ENCODE measurements at places on chromosomes 7 and 10.
A peak's percentile ranks its signal among the peaks of the same experiment; 100 is the strongest.

DNA sequence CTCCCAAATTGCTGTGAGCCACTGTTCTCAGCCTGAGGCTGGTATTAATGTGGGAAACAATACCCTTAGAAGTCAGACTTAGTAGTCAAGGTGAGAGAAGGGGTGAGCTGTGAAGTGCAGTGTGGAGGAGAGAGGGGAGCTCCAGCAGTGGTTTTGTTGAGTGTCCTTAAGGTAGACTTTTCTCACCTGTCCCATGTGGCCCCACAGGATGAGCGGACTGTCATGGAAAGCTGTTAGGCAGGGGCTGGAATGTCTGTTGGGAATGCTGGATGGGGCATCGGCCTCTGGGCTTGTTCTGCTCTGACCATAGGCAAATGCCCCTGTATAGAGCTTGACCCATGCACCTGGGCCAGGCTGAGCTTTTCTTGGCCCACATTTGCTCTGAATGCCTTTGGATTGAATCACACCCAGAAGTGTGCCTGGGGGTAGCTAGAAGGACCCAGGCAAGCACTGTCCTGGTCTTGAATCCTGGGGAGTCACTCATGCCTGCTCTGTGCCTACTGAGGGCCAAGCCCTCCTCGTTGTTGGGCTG is 36.3 kb upstream of the SH2D4B start:
- DNase-seq = no peak

DNA sequence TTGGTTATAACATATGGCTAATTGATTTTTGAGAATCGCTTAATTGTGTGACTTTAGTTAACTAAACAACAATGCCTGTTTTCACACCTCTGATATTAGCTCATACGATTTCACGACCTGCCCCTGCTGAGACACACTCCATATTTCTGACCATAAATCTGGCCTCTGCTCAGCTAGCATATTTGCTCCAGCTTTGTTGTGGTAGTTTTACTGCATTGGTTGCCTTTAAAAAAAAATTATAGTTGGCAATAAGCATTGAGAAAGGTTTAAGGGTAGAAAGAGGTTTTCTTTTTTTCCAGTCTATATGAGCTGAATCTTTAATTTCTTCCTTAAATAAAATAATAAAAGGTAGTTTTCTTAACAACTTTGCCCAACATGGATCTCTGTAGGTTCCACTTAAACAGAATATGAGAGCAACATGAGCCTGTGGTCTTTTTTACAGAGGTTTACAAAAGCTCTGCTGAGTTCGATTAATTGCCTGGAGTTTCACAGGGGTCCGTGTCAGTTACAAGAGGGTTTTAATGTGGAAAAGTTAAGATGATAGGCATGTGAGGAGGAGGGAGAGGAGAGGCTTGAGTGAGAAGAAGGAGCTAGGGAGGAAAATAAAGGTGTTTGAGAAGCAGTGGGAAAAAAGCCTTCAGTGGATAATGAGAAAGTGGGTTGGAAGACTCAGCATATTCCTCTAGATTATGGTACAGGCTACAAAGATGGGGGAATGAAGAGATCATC is 318.2 kb downstream of the CXCL12 start:
- DNase-seq = no peak

- DNase-seq = no peak
Observed at GRCh38 chr10:97573021-97573420, 442 bp downstream of the ANKRD2 start.

DNA sequence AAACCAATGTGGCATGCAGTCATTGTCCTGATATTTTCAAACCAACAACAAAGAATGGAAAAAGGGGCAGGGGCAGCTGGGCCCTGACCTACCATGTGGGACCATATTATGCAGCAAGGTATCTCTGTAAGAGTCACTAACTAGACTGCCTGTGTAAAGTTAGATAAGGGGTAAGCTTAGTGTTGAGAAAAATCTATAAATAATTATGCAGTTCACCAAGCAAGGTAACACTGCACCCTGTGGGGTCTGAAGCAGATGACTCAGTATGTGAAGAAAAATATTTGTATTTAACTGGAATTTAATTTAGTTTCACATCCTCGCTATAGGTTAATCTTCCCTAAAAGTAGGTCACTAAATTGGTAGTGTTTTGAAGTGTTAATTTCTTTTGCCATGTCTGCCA is 99.3 kb downstream of the PPP1R3A start:
- DNase-seq = no peak

DNA sequence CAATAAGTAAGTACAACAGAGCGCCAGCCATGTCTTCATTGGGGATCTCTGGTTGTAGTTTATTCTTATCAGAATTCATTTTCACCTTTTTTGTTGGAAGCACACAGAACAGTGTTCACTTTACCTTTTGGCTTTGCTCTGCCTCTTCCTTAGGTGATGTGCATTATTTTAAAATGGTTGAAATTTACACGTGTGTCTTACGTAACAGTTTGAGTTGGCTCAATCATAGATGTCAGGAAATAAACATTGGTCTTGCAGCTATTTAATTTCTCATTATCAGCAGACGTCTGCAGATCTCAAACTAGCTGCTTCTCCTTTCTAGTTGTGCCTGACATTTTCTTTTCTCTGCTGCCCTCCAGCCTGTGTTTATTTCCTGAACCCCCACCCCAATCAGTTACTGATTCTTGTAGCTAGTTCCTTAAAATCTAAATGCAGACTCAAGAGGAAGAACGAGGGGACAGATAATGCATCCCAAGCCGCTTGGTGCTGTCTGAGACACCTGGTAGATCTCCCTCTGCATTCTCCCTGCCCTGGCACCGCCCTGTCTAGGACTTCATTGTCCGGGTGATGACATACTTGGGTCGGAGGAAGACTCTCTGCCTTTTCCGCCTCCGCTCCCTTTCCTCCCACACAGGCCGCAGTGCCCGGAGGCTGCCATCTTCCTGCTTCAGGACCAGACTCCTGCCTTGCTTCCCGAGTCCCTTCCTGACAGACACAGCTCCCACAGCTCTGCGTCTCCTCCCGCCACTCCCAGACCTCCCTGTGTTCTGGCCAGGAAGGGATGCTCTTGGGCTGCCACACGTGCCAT is 108.2 kb downstream of the ANKRD61 start:
- no peak for DNase-seq

DNA sequence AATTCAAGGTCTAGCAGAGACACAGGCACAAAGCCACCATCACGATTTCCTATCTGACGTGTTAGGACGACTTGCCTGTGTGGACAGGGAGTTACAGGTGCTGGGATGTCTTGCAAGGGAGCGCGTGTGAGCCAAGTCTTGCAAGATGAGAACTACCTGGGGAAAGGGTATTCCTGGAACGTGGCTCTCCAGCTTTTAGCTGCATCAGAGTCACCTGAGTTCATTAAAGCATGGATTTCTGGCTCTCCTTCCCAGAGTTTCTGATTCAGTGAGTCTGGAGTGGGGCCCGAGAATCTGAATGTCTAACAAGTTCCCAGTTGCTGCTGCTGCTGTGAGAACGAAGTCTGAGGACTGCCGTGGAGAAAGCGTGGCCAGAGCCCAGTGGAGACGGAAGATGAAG is 30.0 kb upstream of the RNF32 start:
- DNase-seq = no peak

DNA sequence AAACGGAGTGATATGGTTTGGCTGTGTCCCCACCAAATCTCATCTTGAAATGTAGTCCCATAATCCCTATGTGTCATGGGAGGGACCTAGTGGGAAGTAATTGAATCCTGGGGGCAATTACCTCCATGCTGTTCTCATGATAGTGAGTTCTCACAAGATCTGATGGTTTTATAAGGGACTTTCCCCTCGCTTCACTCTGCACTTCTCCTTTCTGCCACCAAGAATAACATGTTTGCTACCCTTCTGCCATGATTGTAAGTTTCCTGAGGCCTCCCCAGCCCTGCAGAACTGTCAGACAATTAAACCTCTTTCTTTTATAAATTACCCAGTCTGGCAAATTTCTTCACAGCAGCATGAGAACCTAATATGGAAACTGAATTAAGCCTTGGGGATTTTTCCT is 19.1 kb downstream of the FAM3C start:
- no peak for DNase-seq

DNA sequence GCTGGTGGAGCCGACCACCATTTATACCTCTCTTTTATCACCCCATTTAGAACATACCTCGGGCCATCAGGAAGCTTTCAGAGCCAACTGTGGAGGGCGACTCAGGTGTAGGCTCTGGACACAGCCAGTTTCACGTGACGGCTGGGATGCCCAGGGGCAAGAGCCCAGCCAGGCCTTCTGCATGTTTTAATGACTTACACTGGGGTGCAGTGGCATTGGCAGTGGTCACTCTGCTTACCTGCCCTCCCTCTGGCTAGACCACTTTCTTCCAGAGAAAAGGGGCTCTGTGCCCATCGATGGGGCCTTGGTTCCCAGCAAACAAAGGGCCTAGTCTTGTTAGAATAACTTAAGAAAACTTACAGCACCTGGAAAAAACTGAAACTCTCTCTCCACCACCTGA is 50.0 kb downstream of the PNLIPRP2 start:
- no peak for DNase-seq

DNA sequence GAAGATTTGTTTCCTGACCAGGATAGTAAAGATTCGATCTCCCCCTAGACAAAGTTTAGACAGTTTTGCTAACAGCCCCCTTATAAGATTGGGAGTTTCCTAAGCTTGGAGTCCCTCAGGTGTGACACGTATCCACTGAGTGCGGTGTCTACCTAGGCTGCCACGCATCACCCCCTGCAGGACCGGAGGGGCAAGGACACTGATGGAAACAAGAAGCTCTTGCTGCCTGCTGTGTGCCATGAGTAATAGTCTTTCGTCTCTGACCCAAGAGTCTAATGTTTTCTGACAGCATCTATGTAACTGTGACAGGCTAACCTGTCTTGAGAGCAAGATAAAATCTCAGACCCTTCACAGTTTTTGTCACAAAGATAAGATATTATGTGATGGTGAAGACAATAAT is 173.5 kb downstream of the SEMA3E start:
- DNase-seq = no peak

GRCh38 chr7:81769891-81770727 is at the start of gene HGF:
Gene HGF (minus strand): TSS chr7:81770047. CDS start chr7:81769971, 76 bp downstream.
- DNase-seq = peak; percentile 11

GRCh38 chr7:44965937-44966730 is 12.7 kb downstream of the MYO1G start:
- DNase-seq = no peak

DNA sequence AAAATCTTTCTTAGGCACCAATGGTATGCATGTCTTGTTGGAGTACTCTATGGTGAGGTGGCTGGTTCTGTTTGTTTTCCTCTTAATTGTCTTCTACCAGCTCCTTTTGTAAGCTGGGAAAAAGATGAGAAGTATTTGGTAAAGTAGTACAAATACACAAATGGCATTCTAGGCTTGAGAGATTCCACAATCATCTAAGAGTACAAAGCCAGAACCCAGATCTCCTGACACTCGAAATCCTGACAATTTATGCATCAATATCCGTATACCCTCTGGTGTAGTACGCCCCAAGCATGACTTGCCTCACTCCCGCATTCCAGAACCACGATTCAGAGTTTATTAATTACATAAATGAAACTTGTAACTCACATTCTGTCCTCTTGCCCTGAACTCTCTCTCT is 43.5 kb downstream of the CDCA7L start:
- DNase-seq = no peak

DNA sequence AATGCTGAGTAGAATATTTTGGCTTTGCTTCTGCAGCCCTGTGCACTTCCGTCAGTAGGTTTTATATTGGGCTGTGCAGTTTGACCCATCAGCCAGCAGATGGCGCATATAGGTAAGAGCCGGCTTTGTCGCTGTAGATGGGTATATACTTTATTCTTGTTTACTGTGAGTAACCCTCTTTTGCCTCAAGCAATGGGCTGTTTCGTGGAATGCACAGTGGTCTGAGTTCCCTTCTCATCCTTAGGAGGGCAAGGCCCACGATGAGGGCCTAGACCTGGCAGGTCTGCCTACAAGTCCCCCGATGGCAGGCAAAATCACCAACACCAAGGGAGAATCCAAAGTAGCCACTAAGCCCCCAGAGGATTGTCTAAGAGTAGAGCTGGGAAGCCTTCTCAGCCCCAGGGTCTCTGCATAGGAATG is 1002.9 kb upstream of the KCND2 start:
- DNase-seq = peak; percentile 53

DNA sequence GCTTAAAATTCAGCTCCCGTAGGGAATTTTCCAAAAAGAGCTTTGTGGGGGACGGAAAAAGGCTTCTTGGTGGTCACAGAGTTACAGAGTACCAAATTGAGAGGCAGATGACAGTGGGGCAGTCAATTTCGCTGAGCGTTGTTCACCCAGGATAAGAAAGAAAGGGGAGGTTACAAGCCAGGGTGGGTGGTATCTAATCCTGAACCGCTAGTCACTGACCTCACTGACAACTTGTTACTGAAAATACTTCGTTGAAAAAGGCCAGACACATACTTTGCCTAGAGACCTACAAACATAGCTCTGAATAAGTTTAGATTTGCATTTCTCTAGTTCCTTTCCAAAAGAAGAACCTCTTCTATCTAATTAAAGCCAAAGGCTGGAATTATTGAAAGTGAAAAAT is at the start of gene CTNNA3:
Gene CTNNA3 (minus strand): TSS at position 167 of the 400 bp plus-strand sequence.
- DNase-seq = no peak
